T47D (cell line): ENCODE measurements at places on chromosomes 11 and 22.
A peak's percentile ranks its signal among the peaks of the same experiment; 100 is the strongest.

GRCh38 chr22:50530877-50531545 is 1.2 kb upstream of the TYMP start:
- DNase-seq: peak; percentile 87

- DNase-seq: no peak
Measured at GRCh38 chr11:96741068-96741467, 351.3 kb downstream of the JRKL start.

GRCh38 chr22:41996826-41997225 is 1.8 kb upstream of the WBP2NL start:
- no peak for DNase-seq

- no peak for DNase-seq
Measured at GRCh38 chr22:46953968-46954765, 191.7 kb downstream of the TBC1D22A start.

DNA sequence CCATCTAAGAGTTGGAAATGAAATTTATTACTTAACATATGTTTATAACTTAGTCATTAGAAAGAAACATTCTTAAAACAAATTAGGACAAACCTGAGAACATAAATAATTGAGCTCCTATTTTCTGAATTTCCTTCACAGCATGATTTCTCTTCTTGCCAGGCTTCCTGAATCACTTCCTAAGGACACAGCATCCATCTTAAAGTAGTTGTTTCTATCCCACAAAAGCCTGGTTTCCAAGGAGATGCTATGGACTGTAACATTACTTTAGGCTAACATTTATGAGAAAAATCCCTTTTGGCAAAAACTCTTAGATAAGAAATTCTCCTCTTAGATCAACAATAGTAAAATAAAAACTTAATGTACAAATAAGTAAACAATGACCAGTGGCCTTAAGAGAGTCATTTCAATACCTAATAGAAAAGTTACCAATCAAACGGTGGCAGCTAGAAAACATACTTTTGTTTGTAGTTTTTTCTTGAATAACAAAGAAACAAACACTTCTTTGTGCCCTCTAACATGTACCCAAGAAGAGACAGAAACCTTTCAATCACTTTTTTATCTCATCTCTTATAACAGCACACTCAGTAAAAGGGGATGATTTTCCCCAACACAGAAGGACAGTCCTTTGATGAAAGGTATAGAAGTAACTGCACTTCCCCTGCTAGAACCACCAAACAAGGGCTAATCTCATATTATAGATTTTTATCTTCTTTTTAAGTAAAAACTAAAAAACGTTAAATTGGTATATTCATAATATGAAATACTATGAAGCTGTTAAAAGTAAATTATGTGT is 74.5 kb downstream of the TTC28 start:
- no peak for DNase-seq

- DNase-seq: no peak
Measured at GRCh38 chr11:46741600-46742484, 22.8 kb downstream of the F2 start.

- DNase-seq: no peak
Measured at GRCh38 chr11:129278586-129279319, 86.6 kb upstream of the ARHGAP32 start.

DNA sequence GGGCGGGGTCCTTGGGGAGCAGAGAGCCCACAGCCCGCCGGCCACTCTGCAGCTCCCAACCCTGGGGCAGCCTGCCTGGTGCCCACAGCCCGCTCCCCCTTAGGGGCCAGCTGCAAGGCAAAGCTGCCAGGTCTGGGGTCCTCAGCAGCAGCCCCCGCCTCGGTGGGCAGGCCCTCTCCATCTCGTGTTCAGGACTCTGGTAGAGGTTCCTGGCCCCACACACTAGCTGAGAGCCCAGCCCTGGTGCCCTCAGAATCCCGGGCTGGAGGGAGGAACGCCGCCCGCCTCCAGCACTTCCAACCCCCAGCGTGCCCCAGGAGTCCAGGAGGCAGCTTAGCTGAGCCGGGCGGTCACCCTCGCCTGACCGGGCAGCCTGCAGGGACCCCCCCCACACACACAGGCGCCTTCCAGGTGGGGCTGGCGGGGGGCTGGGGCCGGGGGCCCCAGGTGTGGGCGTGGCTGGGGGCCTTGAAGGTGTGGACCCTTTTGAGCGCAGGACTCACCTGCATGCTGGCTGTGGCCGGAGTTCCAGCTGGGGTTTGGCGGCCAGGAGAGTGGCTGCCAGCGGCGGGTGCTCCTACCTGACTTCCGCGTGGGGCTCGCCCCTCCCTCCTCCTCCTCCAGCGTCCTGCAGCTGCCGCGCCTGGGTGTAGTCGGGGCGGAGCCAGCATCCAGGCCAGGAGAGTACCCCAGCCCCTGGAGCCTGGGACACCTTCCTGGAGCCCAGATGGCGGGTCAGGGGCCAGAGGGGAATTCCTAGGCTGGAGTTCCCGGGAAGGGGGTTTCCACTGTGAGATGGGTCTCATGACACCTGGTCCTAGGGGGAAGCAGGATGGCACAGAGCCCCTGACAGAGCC is at the start of gene ANO9:
ANO9 (minus strand) TSS at position 594 of the 857 bp plus-strand sequence; CDS start at position 509, 85 bp downstream.
- peak; percentile 46 for DNase-seq

DNA sequence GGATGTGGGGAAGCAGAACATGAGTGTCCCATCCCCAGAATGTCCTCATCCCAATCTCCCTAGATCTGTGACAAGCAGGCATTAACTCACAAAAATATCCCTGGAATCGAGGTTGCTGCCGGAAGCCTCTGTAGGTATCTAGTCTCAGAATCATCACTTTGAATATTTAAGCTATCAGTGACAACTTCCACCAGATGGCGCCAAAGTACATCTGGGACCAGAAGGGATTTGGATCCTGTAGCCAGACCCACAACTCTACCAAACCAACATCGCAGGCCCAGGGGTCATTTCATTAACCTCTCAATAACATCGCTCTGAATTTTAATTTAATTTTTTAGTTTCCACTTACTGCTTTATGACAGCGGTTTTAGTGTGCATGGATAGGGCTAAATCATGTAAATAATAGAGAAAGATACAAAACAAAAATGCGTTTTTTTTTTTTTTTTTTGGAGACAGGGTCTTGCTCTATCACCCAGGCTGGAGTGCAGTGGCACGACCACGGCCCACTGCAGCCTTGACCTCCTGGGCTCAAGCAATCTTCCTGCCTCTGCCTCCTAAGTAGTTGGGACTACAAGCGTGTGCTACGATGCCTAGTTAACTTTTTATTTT is 1.1 kb upstream of the EXT2 start:
- DNase-seq: peak; percentile 90

DNA sequence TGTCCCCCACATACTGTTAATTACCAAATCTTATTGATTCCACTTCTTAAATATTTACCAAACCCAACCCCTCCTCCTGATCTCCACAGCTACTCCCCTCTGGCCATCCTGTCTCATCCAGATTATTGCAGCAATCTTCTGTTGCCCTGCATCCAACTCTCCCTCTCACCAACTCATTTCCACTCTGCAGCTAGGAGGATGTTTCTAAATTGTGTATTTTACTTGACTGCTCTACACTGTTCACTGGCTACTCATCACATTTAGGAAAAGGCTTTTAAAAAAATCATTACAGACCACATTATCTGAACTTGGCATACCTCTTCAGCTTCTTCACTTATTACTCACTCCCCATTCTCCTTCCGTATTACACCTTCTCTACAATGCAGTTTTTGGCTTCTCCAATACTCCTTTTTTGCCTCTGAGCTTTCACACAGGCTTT is 117.9 kb downstream of the ATG16L2 start:
- no peak for DNase-seq

DNA sequence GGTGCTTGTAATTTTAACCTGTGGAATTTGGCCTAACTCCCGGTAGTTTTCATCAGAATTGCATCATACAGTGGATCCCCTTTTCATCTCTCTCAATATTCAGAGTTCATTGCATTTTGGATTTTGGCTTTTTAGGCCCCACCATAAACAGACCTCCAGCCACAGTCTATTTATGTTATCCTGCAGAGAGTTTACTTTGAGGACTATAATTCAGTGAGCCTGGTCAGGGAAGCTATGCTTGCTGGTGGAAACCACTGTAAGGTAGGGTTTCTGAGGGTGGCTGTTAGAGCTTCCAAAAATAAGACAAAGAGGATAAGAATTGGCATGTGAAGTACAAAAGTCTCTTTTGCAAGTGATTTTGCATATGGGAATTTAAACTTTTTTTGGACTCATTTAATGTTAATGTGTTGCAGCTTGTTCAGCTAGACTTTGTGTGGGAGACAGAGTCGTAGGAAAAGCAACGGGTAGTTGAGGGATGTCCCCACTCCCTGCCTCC is 34.8 kb upstream of the DDI1 start:
- no peak for DNase-seq

DNA sequence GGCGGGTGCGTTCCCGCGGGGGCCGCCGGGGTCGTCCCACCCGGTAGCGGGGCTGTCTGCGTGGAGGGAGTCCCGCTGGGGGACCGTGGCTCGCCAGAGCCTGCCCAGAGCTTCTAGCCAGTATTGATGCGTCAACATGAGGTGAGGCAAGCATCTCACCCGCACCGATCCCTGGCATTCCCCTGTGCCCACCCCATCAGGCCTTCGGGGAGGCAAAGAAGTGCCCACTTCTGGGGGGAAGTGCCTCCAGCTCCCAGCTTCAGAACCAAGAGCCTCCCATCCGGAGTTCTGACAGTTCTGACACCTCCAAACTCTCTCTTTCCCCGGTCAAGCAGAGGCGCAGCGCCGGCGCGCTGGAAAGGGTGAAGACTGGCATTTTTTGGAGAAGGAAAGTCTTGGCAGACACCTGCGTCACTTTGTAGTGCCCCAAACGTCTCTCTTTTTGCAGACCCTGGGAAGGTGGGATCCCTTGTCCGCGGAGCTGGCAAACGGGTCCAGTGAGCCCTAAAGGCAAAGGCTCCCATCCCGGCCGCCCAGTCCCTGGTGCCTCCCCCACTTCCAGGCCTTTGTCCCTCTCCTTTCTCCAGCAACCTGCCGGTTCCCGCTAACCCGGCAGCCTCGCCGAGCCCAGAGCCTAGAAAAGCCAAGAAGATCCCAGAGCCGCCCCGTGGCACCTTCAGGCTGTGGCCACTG is 3.2 kb upstream of the PAX6 start:
- no peak for DNase-seq

- DNase-seq: no peak
Measured at GRCh38 chr11:134126217-134126822, 57.4 kb downstream of the JAM3 start.

DNA sequence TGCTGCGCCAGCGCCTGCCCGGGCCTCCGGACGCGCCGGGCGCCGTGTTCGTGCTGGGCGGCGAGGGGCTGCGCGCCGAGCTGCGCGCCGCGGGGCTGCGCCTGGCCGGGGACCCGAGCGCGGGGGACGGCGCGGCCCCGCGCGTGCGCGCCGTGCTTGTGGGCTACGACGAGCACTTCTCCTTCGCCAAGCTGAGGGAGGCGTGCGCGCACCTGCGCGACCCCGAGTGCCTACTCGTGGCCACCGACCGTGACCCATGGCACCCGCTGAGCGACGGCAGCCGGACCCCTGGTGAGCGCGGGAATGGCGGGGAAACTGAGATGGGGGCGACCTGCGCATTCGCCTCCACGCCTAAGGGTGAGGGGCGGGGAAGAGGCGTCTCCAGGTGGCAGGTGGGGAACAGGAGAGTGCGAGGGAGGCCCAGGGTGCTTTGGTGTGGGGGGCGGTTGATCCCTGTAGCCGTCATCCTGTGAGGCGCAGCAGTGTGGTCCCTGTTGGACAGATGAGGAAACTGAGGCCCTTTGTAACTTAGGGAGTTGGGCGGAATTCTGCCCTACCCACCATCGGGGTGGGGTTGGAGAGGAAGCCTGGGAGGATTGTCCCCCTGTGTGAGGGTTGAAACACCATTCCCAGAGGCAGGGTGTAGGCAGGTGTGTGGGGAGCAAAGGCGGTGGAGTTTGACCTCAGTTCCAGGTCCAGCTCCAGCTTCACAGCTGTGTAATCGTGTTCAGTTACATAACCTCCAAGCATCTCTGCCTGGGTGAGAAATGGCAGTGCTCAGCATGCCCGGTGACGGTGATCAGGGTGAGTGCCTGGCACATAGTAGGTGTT is 758 bp downstream of the PDXP start:
- no peak for DNase-seq

GRCh38 chr11:64192434-64192833 is 6.5 kb downstream of the STIP1 start:
- DNase-seq: no peak

- DNase-seq: no peak
Measured at GRCh38 chr22:42939941-42940653, 74.9 kb downstream of the PACSIN2 start.

- DNase-seq: no peak
Measured at GRCh38 chr11:32852207-32852606, 22.5 kb downstream of the PRRG4 start.

DNA sequence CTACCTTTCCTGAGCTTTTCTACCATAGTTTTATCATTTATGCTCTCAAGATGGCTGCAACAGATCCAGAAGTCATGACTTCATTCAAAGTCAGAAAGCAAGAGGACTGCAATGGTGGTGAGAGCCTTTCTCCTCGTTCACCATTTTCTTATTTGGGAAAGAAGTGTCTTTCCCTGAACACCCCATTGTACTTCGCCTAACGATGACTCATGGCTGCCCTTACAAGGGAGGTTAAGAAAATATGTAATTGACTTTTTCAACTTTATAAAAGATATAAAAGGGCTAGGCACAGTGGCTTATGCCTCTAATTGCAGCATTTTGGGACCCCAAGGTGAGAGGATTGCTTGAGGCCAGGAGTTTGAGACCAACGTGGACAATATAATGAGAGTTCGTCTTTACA is 541.7 kb downstream of the METTL15 start:
- DNase-seq: no peak

DNA sequence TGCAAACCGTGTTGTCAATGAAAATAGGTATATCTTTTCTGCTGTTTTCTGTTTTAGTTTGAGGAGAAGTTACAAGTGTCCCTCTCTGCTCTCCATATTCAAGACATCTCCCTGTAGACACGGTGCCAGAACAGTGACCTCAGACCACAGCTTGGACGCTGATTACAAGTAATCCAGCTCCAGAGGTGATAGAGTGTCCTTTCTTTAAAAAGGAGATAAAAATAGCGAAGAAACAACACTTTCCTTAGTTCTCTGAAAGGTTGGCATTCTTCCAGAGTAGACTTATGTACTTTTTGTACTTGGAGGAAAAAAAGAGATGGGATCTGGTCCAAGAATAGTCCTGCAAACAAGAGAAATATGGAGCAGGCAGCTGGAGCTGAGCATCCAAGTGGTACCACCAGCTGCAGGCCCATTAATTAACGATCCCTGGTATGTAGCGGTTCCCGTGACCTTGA is 43.0 kb upstream of the WT1 start:
- peak; percentile 52 for DNase-seq

GRCh38 chr11:90448256-90448655 is 225.4 kb upstream of the CHORDC1 start:
- DNase-seq: no peak

DNA sequence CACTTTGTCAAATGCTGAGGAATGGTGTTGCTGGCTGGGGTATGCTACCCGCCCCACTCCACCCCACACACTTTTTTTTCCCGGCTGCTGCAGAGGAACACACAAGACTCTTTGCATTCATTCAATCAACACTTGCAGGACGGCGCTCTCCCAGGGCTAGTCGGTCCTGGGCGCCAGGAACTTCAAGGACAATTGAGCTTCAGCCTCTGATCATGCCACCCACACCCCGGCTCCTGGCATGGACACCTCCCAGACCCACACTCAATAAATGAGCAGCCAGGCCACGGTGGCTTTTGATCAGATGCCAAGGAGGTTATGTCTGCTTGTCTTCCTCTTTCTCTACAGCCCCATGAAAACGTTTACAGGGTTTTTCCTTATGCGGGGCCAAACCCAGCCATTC is 19.8 kb downstream of the TPST2 start:
- DNase-seq: no peak

- peak; percentile 35 for DNase-seq
Measured at GRCh38 chr11:62603776-62604299, 2.2 kb upstream of the MTA2 start.
